Trophoblast cell (in vitro differentiated cells and primary cell): ENCODE measurements at places on chromosomes 11 and 22.

DNA sequence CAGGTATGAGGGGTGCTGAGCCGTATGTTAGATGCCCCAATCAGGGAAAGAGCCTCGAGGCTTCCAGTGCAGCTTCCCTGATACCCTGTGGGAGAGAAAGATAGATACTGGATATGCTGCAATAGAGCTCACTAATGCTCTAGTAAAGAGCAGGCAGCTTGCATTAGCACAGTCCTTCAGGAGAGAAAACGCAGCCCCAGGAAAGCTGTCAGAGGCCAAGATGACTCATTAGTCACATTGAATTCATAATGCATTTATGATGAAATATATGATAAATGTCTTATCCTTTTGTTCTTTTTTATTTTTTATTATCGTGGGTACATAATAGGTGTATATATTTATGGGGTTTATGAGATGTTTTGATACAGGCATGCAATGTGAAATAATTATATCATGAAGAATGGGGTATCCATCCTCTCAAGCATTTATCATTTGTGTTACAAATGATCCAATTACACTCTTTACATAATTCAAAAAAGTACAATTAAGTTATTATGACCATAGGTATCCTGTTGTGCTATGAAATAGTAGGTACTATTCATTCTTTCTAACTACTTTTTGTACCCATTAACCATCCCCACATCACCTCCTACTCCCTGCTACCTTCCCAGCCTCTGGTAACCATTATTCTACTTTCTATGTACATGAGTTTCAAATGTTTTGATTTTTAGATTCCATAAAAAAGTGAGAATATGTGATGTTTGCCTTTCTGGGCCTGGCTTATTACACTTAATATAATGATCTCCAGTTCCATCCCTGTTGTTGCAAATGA lies 94.5 kb upstream of the TOP3B start:
- DNase-seq, result peak; percentile 22

- no peak for DNase-seq
Observed at GRCh38 chr11:84905411-84905810, 721.7 kb downstream of the DLG2 start.

DNA sequence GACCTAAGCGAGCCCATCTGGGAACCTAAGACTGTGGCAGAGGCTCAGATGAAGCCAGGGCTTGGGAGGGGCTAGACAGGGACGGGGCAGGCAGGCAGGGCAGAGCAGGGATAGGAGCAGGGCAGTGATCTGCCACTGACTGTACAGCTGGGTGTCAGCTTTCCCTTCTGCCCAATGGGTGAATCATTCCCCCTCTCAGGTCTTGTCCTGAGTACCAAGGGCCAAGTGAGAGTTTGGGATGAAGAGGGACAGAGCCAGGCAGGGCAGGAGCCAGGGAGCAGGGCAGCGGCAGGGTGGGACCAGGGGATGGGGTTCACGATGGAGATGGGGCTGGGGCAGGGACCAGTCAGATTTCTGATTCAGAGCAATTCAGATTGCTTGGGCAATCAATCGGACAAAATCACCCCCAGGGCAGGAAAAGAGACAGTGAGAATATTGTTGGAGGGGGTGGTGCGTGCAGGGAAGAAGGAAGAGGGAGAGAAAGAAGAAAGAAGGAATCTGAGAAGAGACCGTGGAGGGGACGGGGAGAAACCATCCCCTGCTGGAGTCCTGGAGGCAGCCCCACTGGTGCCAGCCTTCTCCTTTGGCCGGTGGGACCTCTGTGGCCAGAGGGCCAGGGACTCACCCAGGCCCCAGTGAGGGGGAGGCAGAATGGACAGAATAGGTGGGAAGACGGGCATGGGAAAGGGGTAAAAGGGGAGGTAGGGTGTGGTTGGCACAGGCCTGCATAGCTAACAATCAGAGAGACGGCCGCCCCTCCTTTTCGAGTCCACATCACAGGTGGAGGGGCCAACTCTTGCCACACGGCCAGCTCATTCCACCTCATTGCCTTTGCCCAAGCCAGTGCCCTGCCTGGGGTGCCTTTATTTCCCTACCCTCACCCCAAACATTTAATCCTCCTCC lies 47.2 kb downstream of the CYTH4 start:
- no peak for DNase-seq

- no peak for DNase-seq
Observed at GRCh38 chr11:115144914-115145313, 359.3 kb downstream of the CADM1 start.

GRCh38 chr11:36288442-36289225 lies 590 bp downstream of the COMMD9 start:
- DNase-seq, result no peak

DNA sequence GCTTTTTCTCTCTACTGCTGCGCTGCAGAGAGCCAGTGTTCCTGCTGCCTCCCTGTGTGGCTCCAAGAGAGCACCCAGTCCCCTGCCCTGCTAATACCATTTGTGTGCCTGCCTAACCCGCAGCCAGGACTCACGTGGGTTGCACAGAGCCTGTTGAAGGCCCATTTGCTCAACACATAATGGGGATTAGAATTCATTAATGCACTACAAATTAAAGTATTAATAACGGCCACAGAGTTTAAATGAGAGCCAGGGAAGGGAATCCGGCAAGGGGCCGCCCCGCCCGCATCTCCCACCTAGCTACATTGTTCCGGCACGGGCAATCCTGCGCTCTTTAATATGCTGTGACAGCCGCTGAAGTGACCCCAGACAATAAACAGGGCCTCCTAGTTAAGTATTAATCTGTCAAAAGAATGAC lies 211.3 kb downstream of the NXPE2 start:
- no peak for DNase-seq

DNA sequence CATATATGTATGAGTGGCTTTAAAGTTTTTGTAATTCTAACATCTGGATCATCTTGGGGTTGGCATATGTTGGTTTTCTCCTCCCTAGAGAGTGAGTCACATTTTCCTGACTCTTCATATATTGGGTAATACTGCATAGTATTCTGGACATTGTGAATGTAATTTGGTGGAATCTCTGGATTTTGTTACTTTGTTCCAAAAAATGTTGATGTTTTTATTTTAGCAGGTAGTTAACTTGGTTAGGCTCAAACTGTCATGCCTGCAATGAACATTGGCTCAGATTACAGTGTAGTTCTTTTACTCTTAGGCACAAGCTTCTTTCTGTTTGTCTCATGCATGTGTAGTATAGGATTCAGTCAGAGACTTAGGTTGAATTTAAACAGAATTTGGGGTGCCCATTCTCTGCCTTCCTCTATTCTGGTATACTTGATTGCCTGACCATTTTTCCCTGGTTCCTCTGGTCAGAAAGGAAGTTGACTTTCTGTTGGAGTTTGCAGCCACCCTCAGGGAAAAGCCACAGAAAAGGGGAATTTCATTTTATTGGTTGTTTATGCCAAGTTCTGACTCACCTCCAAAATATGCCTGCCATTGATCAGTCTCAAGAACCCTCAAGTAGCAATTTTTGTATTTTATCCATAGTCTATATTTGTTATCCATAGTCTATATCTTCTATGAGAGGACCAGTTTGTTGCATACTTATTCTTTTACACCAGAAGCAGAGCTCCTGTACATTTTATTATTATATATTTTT lies 151.7 kb downstream of the UVRAG start:
- no peak for DNase-seq

GRCh38 chr11:119512369-119512768 lies 89.4 kb upstream of the THY1 start:
- no peak for DNase-seq

DNA sequence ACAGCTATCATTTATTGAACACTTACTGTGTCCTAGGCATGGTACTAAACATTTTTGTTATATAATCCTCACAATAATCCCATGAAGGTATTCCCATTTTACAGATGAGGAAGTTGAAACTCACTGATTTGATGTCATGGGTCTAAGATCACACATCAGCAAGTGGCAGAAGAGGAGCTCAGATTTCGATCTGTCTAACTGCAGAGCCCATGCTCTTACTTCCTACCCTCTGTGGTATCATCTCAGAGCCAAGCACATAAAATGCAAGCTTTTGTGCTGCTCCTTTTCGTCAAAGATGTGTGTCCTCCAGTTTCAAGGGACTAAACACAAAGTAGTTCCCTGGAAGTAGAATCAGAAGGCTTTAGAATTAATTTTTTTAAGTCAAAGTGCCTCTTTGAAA lies 71.1 kb downstream of the ARFGAP2 start:
- no peak for DNase-seq

DNA sequence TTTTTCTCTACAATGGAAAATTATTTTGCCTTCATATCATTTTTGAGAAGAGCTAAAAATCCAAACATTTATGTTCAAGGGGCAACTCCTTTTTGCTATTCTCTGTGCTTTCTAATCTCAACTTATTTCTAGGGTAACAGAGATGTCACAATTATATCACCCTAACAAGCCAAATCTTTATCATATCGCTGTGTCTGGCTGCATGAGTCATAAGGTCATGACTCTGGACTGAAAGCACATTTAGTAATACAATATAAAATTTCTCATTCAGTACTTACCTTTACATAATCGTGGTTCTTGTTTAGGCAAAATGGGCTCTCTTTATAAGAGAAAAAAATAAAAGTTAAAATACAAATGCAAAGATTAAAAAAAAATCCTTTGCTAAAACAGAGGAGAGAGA lies 326.0 kb downstream of the CASP12 start:
- no peak for DNase-seq

DNA sequence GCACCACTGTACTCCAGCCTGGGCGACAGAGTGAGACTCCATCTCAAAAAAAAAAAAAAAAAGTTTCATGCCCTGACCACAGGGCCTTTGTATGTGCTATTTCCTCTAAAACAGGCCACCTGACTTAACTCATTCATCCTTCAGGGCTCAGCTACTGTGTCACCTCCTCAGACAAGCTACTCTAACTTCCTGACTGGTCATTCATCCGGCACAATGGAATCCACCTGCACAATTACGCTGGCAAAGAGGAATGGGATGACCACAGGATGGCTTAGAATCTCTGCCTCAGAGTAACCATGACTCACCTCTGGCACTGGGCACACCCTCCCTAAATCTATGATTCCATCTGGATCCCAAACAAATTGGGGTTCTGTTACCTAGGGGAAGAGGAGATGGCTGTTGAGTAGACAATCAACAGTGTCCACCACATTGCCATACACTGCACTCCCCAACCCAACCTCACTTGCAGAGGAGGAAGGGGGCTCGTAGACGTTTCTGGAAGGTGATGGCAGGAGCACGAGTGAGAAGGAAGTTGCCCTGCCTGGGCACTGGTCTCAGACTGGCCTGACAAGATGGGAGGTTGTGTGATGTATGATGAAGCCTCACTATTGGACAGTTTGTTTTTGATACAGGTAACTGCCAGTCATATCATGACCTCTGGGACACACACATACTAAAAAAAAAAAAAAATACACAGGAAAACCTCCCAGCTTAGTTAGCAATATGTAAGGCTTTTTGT lies 22.8 kb upstream of the HMOX1 start:
- peak; percentile 70 for DNase-seq

GRCh38 chr11:47289856-47290255 lies 19.9 kb downstream of the MADD start:
- no peak for DNase-seq

- no peak for DNase-seq
Observed at GRCh38 chr11:63557570-63557969, 5.6 kb downstream of the PLAAT2 start.

DNA sequence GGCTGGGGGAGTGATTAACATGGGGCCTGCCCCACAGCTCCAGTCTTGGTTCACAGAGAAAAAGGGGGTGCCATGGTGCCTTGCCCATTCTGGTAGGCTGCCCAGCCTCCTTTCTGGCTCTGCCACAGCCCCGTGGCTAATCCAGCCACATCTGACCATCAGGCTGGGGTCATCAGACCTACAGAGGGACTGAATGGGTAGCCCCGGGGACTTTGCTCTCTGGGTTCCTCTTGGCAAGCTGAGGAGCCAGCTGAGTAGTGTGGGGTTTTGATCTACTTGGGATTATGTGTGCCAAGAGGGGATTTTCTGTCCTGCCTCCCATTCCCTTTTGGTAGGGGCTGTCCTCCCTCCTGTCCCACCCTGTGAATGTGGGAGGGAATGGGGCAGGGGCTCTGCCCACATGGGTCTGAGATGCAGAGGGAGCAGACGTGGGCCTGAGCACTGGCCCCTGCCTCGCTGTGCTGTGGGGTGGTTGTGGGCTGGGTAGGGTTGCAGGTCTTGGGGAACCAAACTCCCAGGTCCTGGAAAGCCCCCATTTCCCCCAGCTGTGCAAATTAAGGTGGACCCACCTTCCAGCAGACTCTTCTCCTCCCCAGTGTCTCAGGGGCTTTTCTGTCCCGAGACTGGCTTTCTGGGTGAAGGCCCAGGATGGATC lies 32.0 kb downstream of the CD82 start:
- DNase-seq, result no peak

- no peak for DNase-seq
Observed at GRCh38 chr11:59266491-59266890, 53.8 kb upstream of the MPEG1 start.

DNA sequence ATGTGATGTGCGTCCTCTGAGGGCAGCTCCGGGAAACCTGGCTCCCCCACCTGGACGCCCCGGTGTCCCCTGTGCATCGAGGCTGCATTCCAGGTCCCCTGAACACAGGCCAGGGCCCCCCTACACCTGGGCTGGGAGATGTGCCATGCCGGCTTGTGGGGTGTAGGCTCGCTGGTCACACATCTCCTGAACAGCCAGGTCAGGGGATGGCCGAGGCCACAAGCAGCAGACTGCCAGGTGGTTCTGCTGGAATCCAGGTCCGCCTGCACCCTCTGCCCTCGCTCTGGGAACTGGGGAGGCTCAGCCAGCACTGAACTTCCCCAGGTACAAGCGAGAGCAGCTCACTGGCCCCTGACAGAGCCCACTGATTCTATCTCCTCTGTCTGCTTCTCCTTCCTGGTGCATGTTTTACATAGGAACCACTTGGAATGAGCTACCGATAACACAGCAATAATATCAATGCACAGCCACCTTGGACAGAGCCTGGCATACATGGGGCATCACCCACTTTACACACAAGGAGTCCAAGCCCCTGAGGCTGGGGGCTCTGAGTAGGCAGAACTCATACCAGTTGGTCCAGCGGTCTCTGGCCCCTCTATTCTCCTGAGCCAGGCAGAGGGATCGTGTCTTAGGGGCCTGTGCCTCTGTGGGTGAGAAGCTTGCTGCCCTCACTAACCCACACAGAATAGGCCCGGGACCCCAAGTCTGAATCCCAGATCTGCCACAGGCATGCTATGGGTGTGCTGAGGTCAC lies 46.8 kb downstream of the TBX1 start:
- no peak for DNase-seq
